Activated CD8-positive, alpha-beta memory T cell treated with anti-CD3 and anti-CD28 coated beads, Interleukin-2, amount 10 ng/mL, durations not matched to agents 7 days and 5 days (primary cell): ENCODE measurements at places on chromosomes 16 and 17. TPM values are rescaled to one million over a fixed set of nuclear protein-coding genes. Genes with fewer than 3 reads are reported as not detected.

GRCh38 chr17:42016941-42017865 lies at the start of gene DNAJC7:
TSS of gene DNAJC7 (minus strand) at chr17:42017439. CDS start at chr17:42017416, 23 bp downstream.
- peak; percentile 94 for DNase-seq

- peak; percentile 94 for DNase-seq
Observed at GRCh38 chr17:67390646-67391361, 13.7 kb downstream of the PITPNC1 start.

DNA sequence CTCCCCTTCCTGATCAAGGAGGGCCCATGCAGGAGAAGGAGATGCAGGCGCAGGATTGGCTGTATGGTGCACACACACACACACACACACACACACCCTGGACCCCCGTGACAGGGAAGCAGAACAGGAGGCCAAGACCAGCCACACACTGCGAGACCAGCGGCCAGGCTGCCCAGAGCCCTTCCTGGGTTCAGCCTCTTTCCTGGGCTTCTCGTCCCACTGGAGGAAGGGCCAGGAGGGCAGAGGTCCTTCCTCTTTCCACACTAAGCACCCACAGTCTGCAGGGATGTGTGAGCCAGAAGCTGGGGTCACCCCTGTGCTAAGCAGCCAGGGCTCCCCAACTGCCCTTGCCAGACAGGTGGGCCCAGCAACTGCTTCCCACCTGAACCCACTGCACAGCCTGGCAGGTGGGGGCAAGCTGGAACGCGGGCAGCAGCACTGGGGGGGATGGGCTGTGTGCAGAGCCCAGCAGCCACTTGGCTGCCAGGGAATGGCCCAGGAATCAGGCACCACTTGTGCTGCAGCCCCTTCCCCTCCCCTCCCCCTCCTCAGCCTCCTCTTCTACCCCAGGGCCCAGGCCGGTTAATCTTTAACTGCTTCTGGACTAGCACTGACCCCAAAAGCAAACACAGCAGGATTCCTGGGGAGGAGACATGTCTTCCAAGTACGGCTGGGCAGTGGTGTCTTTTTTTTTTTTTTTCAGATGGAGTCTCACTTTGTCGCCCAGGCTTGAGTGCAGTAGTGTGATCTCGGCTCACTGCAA lies 44.6 kb upstream of the SLC38A10 start:
- DNase-seq = no peak

- no peak for DNase-seq
Observed at GRCh38 chr17:9162275-9162985, 141.1 kb downstream of the NTN1 start.

DNA sequence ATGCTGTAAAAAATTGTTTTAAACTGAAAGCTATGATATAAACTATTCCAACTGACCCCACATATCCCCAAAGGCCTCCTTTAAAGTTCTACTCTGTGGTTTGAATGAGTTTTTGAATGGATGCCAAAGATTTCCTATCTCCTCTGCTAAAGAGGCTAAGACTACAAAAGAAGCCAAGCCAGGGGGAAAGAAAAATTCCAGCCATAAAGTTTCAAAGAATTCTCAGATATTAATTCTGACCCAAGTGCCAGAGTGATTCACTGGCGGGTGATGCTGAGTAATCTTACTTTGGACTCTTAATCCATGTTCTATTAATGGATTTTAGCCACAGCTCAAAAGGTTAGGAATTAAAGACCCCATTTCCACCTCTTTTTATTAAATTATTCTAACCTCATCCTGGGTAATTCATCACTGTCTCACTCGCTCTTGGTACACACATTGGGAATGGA lies 60.7 kb downstream of the HS3ST3A1 start:
- no peak for DNase-seq

DNA sequence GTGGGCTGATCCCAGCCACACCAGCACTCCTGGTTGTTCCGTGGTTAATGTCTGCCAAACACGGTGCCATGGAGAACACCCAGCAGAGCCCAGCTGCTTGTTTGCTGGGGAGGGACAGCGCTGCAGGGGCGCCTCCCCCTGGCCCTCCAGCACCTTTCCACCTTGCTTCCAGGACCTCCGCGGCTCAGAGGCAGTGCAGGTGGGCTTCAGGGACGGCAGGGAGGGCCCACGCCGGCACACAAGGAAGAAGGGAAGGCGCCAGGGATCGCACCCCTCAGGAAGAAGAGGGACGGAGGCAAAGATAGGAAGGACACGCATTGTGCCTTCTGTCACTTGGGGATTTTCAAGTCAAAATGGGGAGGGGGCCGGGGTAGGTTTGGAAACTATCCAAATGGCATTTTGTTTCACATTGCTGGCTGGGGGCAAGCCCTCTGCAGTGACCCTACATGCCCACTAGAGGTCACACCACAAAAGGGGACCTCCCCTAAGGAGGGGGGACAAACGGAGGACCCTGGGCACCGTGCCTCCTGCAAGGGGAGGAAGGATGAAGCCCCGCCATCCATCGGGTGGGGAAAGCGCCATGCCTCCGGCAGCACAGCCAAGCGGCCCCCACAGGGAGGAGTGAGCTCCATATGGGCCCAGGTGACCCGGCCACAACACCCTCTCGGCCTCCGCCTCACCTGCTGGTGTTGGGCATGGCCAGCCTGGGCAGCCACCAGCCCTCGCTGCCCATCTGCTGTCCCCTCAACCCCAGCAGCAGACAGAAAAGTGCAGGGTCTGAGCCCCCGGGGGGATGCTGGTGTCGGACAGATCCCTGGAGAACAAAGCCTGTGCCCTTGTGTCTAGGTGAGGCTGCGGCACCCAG lies 7.5 kb upstream of the C16orf95 start:
- DNase-seq = peak; percentile 54

DNA sequence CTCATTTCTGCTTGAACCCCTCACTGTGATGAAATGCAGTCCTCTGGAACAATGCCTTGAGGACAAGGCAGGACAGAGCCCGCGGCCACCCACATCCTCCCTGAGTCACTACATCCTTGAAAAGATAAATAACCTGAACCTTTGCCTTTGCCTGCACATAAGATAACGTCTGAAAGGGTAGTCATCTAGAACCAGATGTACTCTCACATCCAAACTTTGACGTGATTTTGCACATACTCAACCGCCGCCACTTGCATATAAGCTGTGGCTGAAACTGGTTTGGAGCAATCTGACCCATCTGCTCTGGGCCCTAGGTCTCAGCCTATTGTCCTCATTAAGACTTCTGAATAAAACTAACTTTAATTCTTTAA lies 252.1 kb downstream of the PHKB start:
- peak; percentile 78 for DNase-seq

- no peak for DNase-seq
Observed at GRCh38 chr16:81478876-81479511, 34.4 kb downstream of the CMIP start.

Gene MT1G
- 3.4 TPM for total RNA-seq

Gene ITGAL
- total RNA-seq = 566 TPM

Gene ATP2A1
- 1.5 TPM for total RNA-seq

DNA sequence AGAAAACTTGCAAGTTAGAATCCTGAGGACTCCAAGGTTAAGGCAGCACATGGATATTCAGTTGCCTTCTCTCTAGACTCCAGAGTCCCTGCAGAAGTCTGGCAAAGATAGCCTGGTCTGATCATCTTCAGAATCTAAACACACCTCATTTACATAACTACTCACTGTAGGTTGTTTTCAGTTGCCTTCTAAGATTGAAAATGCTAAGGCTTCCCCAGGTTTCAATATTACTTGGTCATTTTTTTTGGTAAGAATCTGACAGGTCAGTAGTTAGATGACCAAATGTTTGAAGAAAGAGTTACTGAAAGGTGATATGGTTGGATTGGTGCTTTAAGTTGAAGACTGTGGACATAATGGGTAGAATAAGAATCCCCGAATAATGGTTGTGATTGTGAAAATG lies 205.4 kb upstream of the KCNJ16 start:
- DNase-seq = no peak

DNA sequence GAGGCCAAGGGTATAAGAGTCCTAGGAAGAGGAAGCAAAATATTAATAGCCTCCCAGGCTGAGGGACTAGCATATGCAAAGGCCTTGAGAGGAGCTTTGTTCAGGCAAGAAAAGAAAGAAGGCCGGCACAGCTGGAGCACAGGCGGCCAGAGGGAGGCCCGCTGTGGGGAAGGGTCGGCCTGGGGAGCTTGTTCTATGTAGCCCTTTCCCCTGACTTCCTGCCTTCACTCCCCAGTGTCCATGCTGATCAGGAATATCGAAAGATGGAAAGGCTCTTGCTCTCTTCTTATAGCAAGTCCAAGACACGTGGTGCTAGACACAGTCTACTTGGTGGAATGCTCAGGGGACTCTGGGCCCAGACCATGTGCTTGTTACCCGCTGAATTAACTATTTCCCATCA lies 27.4 kb upstream of the HAS3 start:
- DNase-seq = no peak

GRCh38 chr16:52547004-52547833 lies at the start of gene TOX3:
TSS of gene TOX3 (minus strand) at chr16:52547143. CDS start at chr16:52546723, 420 bp downstream.
- DNase-seq = no peak

DNA sequence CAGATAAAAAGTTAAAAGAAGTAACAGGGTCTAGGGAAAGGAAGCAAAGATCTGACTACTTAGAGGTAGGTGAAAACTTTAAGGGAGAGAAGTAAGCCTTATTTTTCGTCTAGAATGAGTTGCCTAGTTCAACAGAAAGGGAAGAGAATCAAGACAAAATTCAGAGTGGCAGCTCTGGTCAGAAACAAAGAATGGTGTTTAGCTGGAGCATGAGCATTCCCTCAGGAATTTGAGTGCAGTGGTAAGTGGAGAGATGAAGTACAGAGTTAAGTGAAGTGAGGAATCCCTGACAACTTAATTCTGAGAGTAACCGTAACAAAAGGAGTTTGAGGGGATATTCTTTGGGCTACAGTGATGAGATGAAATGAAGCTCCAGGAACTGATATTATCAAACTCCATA lies 11.5 kb downstream of the SMG6 start:
- DNase-seq = no peak

Gene CDH11
- not detected for total RNA-seq

GRCh38 chr17:13537167-13537731 lies 64.5 kb downstream of the HS3ST3A1 start:
- DNase-seq = no peak

- DNase-seq = no peak
Observed at GRCh38 chr16:88303890-88304819, 78.6 kb upstream of the ZNF469 start.

Gene MT1M
- not detected for total RNA-seq

DNA sequence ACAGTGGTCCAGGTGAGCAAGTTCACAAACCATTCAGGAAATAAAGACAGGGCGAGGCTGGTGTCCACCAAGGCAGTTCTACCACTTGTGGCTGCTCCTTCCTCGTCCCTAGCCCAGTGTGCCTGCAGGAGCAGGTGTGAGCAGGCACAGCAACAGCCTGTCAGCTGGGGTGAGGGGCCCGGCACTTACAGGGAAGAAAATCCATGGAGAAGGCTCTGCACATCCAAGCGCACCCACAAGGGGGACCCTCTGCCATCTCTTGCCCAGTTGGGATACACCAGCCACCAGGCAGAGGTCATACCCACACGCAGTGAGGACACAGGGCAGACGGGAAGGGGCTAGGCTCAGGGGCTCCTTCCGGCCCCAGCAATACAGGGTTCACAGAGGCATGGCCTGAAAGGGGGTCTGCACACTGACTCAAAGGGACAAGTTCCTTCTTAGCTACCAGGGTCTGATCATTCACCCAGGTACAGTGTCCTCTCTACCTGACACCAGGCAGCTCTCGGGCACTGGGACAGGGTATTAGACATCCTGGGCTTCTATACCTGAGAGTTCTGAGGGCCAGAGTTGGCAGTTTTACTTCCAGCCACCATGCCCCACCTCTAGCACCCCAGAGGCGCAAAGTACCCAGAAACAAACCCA lies 27.0 kb downstream of the CDIP1 start:
- peak; percentile 52 for DNase-seq

- DNase-seq = no peak
Observed at GRCh38 chr17:17114592-17115225, 72.5 kb downstream of the MPRIP start.

GRCh38 chr17:31525801-31526549 lies 134.5 kb downstream of the RAB11FIP4 start:
- no peak for DNase-seq

- peak; percentile 88 for DNase-seq
Observed at GRCh38 chr16:50326835-50327465, 41.8 kb downstream of the BRD7 start.

GRCh38 chr17:1095090-1095852 lies 84.5 kb downstream of the ABR start:
- no peak for DNase-seq

DNA sequence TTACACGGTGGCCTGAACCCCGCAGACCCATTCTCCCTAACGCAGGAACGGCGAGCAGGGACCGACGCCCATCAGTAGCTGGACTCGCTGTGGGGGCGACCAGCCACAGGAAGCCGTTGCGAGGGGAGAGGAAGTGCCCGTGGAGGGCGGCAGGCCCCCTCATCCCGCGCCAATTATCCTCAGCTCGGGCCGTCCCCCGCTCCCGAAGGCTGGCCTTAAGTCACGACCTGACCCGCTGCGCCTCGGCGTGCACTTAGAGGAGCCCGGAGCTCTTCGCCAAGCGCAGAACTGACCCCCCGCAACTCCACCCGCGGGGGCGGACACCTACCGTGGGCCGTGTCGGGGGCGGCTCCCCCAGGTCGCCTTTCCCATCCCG lies 401 bp downstream of the ARL16 start:
- no peak for DNase-seq
